Activated T-helper 1 cell treated with anti-CD3 and anti-CD28 coated beads, Interleukin-2, amount 50 U/mL, for 16 hours (primary cell): ENCODE measurements at places on chromosomes 6 and 20.

- no peak for DNase-seq
These were observed 2.6 kb upstream of the GPSM3 start for GRCh38 chr6:32194825-32195651.

DNA sequence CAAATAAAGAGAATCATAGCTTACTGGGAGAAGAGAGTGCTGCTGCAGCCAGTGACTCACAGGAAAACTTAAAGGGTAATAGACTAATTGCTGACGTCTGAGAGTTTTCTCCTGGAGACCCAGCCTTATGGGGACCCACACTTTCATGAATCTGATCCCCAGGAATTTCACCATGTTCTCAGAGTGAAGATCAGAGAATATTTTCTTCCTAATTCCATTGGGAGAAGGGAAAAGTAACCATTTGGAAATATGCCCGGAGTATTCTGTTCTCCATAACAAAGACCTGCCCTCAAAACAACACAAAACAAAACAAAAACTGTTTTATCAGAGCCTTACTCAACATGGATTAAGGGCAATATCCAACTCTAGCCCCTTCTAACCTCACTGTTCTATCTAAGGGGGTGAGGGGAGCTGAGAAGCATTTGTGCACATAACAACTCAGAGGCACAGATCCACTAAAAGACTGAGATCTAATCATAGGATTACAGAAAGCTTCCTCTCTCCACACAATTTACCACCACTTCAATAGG lies 168.2 kb upstream of the SSTR4 start:
- no peak for DNase-seq

DNA sequence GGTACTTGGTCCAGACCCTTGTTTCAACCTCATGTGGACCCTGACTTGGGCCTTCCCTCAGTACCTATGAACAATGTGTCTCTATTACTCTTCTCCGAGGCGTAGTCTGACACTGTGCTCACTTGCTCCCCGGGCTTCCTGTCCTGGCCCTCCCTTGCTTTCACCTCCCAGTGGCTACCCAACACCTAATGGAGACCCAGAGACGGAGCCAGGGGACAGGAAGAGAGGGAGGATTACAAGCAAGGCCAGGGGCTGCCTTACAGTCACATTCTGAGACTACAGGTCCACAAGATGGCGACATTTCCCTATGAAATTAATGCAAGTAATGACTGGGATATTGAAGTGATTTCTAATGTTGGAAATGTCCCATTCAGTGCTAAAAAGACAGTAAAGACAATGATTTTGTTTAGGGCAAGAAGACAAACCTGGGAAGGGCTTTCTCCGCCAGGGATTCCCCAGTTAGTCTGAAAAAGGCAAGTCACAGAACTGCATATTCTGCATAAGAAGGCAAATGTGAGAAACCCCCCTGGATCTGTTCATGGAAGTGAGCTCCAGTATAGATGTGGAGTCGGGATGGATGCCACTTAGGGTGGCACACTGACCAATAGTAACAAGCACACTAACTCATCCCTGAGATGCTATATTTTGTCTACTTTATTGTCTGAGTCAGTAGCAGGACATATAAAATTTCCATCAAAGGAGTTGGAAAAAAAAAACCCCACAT lies 44.0 kb upstream of the ZBTB24 start:
- peak; percentile 5 for DNase-seq

DNA sequence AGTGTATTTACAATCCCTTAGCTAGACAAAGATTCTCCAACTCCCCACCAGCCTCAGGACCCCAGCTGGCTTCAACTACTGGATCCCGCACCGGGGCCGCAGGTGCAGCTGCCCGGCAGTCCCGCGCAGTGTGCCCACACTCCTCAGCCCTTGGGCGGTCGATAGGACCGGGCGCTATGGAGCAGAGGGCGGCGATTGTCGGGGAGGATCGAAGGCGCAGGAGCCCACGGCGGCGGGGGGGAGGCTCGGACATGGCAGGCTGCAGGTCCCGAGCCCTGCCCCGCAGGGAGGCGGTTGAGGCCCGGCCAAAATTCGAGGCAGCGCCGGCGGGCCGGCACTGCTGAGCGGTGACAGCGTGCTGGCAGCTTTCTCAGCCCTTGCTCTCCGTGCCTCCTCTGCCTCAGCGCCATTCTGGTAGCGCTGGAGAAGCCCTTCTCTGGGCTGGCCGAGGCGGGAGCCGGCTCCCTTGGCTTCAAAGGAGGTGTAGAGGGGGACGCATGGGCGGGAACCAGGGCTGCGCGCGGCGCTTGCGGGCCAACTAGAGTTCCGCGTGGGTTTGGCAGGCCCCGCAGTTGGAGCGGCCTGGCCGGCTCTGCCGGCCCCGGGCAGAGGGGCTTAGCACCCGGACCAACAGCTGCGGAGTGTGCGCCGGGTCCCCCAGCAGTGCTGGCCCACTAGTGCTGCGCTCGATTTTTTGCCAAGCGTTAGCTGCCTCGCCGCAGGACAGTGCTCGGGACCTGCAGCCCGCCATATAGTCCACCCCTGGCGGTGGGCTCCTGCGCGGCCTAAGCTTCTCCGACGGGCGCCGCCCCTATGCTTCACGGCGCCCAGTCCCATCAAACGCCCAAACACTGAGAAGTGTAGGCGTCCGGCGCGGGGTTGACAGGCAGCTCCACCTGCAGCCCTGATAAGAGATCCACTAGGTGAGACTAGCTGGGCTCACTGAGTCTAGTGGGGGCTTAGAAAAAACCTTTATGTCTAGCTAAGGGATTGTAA lies 32.4 kb upstream of the KIF13A start:
- DNase-seq, result no peak

DNA sequence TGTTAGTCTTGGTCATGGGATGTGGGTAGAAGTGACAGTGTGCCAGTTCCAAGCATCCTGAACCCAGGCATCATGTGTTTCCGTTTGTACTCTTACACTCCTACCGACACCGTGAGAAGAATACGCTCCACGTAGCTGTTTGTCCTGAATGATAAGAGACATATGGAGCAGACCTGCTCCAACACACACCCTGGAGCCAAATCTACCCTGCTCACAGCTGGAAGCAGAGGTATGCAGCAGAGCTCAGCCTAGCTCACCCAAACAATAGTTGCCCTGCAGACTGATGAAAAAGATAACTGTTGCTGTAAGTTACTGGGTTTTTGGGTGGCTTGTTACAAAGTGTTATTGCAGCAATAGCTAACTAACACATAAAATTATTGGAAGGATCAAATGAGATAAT lies 14.3 kb upstream of the PDSS2 start:
- DNase-seq, result no peak

GRCh38 chr6:42380228-42380979 lies 71.3 kb downstream of the TRERF1 start:
- no peak for DNase-seq

GRCh38 chr6:96789871-96790270 lies 47.4 kb downstream of the GPR63 start:
- DNase-seq, result no peak

DNA sequence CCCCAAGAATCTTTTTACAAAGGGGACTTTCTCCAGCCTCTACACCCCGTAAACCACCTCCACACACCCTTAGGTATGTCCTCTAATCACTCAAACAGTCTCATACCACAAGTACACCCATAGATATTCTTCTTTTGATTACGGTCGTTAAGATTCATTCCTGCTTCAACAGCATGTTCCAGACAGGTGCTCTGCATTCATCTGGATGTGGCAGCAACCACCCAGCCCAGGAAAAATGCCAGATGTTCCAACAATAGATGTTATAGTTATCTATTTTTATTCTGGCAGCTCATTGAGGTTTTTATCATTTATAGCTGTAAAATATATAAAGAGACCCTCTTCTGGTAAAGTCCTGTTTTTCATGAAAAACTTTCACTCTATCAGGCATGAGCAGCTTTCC lies 60.7 kb downstream of the SIM1 start:
- DNase-seq, result no peak

DNA sequence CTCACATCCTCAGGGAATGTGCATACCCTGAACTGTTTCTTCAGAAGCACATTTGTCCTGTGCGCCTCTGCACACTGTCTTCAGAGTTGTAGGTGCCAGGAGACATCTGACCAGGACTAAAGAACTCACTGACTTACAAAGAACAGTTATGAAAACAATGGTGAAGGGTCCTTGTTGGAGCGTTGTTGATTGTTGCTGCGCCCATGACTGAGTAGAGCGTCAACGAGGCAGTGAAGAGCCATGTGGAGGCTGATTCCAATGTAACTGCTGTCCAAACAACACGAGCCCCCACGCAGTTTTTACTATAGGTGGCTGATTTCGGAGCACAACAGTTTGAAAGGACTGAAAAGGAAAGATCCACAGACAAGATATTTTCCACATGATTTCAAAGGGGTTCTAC lies 380.3 kb downstream of the CDH26 start:
- no peak for DNase-seq

DNA sequence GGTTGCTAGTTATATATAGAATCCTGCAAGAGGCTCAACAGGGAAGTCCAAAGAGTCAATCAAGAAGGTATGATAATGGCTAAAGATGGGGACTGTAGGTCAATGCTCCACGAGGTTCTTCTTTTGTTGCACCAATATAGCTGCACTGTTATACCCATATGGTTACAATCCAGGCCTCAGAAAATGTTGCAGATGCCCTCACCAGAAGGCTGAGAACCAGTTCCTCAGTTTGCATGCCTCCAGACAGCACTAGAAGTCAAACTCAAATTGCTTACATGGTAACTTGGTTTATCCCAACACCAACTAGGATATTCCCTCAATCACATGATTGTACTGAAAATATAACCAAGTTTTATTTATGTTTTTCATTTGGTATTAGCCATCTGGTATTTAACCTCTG lies 12.1 kb downstream of the EEF1A1 start:
- DNase-seq, result no peak

DNA sequence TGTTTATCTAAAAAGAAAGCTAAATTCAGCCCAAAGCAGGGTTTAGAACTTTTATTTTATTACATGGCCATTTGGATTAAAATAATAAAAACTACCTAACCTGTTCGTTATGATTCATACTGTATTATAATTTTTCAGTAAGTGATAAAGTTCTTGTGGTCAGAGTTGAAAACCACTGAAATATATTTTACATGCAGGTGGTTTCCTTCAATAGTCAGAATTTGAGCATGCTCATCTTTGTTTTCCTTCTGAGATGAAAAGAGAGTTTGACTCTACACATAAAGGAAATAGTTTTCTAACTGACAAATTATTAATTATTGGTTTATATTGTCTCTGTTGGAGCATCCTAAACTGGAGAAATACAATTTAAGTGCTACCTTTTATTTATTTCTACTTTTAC lies 114.0 kb upstream of the FKBP1C start:
- no peak for DNase-seq

DNA sequence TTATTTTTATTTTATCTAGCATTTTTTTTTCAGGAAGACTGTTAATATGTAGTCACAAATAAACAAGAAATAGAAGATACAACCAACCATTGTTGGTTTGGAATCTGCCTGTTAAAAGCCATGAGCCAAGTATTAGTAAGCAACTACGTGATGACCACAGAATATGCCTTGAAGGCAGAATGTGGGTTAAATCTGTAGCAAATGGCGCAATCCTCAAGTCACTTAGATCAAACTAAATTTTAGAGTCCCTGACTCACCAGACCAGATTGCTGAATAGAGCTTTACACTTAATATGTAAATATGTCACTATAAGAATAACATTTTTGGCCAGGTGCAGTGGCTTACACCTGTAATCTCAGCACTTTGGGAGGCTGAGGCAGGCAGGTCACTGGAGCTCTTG lies 800.1 kb upstream of the CITED2 start:
- no peak for DNase-seq

DNA sequence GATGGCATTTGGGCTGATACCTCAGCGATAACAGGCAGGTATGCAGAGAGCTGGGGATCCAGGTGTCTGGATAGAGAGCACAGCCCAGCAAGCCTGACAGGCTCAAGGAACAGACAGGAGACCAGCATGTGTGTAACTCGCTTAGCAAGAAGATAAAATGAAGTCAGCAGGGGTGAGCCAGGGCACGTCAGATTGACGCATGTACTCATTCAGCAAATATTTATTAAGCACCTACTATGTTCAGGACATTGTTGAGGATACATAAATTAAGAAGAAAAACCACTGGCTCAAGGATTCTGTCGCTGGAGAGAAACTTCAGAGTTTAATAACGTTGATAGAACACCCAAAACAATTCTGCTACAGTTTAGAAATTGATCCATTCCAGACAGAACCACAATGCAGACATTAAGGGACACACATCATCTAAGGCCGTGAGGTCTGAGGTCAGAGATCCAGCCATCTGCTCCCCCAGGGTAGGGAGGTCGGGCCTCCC lies 1.0 kb upstream of the DUSP22 start:
- DNase-seq, result no peak

DNA sequence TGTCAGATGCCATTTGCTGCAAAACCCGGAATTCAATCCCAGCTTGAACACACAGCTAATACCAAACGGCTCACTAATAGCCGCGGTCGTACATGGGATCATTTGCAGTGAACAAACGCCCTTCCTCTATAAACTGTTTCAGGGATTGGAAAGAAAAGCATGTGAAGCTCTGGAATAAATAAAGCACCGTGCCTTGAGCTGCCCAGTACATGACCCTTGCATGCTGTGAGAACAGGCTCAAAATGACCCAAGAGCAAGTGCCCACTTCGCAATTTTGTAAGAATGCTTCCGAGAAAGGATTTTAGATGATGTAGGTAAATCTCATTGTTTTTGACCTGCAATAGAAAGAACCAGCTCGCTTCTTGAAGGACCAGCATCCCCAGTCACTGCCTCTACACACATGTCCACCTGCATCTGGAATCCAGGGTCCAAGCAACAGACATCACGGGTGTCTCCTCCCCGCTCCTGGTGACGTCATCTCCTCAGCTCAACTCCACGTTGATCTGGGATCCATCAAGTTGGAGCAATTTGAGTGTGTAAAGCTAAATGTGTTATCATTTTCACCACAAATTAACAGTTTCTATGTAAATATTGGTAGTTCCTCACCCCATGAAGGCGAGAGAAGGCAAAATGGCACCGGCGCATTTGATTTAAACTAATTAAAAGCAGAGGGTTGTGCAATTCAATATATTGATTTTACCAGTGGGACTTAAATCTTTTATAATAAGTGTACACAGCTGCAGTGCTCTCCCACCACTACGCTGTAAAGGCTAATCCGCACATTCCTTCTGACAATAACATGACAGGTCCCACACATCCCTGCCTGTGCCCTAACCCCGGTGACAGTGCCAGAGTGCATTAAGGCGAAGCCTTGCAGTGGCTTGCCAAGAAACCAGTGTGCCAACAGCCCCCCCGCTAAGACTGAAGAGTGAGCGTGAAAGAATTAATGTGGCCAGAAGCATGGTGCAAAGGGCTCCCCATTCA lies 6.2 kb downstream of the BMP7 start:
- no peak for DNase-seq

GRCh38 chr6:37081042-37081607 lies 75.7 kb downstream of the FGD2 start:
- DNase-seq, result no peak

DNA sequence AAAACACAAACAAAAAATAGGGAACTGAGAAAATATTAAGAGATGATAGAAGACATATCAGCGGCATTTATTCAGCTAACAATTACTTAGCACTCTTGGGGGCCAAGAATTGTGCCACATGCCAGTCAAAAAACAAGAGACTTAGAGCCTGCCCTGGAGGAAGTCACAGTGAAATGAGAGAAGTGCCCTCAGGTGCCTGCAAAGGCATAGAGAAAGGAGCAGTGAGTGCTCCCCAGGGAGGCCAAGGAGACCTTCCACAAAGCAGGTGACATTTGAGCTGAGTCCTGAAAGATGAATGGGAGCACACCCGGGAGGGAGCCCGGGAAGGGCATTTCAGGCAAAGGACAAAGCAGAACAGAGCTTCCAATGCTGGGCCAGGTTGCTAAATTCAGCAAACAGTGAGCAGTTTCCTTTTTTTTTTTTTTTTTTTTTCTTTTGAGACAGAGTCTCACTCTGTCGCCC lies 184.7 kb upstream of the JARID2 start:
- no peak for DNase-seq

- no peak for DNase-seq
These were observed 2.9 kb downstream of the DDX39B start for GRCh38 chr6:31538805-31539400.
